D341Med (cell line): ENCODE measurements at places on chromosomes 5 and 9.

DNA sequence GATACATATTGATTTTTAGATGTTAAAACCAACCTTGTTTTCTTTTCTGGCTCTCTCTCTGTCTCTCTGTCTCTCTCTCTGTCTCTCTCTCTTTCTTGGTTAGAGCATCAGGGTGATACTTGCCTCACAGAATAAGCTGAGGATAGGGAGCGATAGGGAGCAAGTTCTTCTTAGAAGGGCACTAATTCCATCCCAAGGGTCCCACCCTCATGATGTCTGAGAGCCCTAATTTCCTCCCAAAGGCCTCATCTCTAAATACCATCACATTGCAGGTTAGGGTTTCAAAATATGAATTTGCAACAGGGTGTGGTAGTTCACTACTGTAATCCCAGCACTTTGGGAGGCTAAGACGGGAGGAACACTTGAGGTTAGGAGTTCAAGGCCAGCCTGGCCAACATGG is 4.8 kb upstream of the KIF3A start:
- no peak for DNase-seq

DNA sequence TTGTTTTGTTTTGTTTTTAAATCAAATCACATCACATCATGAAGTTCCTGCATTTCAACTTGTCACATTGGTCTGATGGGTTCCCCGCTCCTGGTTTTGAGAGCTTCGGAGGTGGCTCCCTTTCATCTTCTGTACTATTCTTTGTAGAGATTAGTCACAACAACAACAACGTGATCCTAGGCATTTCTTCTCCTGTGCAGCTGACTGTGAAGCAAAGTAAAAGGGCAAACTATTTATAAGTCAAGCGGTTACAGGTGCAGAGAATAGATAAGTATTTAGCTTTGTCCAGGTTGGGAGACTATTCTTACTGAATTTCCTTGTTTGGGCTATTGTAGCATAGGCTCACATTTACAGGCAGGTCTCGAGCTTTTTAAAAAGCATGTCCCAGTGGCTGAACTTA is 197.7 kb upstream of the CDKN2B start:
- no peak for DNase-seq

GRCh38 chr5:89396278-89396954 is 513.4 kb upstream of the MEF2C start:
- DNase-seq = no peak

- no peak for DNase-seq
Observed at GRCh38 chr9:73863924-73864323, 633.2 kb upstream of the RORB start.

GRCh38 chr5:107951309-107951708 is 280.6 kb upstream of the EFNA5 start:
- DNase-seq = no peak

- DNase-seq = peak; percentile 75
Observed at GRCh38 chr5:98769210-98769958, 4.1 kb upstream of the RGMB start.

GRCh38 chr9:129696944-129697655 is 31.7 kb downstream of the PRRX2 start:
- DNase-seq = peak; percentile 94

DNA sequence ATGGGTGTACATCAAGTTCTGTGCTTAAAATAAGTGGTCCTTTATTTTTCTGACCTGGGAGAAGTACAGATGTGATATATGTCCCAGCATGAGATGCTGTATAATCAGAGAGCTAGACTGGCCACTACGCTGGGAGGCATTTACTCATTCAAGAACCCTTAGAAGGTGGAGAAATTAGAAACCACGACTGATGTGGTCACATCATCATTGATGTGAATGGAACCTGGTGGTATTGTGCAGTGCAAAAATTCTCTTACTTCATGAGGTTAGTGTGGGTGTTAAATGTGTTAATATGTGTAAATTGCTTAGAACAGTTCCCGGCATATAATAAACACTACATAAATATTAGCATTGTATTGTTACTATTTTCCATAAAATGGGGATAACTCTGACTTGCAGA is 69.5 kb upstream of the CKMT2 start:
- no peak for DNase-seq

DNA sequence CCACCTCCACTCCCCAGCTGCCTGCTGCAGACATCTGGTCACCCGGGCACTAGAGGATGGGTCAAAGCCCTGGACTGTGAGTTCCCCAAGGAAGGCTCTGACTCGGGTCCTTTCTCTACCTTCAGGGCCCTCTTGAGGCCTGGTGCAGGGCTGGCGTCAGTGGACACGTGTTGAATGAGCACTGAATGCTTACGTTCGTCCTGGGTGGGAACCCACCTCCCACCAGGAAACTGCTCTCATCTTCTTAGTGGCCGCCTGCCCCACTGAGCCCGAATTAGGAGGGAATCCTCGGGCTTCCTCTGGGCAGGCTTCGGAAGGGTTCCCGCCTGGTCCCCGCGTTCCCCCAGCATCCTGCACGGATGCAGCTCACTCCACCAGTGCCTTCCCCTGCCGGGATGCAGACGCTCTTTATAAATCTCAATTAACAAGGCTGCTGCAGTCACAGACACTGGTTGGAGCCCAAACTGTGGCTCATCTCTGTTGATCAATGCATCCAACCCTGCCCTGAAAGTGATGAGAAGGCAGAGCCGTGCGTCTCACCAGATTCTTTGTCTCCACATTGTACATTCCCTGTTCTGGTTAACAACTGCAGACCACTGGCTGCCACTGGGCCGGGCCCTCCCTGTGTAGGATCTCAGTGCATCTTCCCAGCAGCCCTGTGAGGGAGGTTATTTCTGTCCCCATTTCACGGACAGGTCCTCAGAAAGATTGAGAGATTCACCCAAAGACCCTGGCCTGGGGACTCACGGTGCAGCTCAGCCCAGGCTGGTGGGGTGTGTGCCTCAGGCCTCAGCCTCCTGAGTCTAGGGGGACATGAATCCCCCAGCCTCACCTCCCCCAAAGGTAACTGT is 168.8 kb downstream of the GAPVD1 start:
- DNase-seq = no peak

- no peak for DNase-seq
Observed at GRCh38 chr5:78907255-78907891, 77.7 kb downstream of the ARSB start.

DNA sequence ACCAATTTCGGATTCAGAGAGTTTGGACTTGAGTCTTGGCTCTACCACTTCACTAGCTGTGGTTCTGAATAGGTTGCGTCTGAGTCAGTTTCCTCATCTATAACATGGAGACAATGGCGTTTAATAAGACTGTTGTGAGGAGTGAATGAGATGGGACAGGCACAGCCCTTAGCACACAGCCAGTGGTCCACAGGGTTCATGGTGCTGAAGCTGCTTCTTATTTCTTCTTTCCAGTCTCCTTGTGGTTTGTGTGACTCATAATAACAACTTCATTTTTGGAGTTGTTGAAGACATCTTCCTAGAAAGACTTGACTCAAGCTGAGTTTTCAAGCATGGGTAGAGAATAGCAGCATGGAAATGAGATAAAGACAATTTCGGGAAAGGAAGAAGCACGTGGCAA is 172.6 kb upstream of the PPP2R2B start:
- DNase-seq = no peak

- DNase-seq = no peak
Observed at GRCh38 chr5:174722500-174722899, 1.9 kb upstream of the MSX2 start.

DNA sequence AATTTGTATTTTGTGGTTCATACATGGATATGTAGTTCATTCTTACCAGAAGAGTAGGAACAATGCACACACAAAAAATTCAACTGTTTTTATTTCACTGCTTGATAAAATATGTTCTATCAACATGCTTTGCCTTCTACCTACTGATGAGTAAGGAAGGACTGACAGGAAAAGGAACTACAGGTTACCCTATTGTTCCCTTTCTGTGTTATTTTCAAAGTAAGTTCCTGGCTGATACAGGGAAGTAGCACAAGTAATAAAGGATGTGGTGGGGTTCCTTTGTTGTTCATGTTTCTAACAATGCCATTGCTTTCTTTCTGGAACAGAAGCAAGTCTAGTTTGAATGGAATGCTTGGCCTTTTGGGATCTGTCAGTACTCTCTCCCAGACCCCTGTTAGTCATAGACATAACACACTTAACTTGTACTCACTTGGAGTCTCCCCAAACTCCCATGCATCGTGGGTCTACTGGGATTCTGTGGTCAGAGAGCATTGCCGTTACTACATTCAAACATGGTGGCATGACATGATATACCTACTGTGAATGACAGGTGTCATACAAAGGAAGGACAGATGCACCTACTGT is 20.2 kb upstream of the ALDOB start:
- DNase-seq = no peak

DNA sequence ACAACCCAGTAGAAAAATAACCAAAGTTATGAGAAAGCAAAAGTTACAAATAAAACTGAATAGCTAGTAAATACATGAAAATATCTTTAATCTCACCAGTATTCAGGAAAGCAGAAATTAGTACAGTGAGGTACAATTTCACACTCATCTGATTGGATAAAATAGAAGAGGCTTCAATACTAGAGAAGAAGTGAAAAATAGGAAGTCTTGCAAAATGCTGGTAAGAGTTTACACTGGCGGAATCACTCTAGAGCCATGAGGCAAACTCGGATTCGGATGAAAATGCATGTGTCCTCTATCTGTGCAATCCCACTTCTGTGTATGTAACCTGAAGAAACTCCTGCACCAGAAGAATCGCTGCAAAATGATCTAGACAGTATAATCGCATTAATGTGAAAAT is 128.9 kb downstream of the CCDC192 start:
- no peak for DNase-seq

- DNase-seq = no peak
Observed at GRCh38 chr9:94874316-94874715, 147.8 kb downstream of the AOPEP start.

DNA sequence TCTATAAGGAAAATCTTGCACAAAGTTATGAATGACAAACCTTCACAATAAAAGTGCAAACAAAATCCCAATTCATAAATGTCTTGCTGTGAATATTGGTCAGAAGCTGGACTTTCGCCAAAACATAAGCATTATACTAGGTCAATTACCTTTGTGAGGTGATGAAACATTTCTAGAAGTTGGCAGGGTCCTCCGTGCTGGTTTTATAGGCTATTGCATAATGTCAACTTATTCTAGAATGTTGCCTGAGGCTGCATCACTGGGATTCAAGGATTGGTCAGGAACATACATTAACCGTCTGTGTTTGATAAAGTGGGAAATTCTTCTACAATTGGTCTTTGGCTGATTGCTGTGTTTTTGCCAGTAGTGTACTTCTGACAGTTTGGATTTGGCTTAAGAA is 49.8 kb upstream of the PALM2AKAP2 start:
- DNase-seq = no peak

- no peak for DNase-seq
Observed at GRCh38 chr5:11415751-11416150, 488.5 kb downstream of the CTNND2 start.

- DNase-seq = no peak
Observed at GRCh38 chr9:94665613-94666012, 26.3 kb upstream of the FBP1 start.

DNA sequence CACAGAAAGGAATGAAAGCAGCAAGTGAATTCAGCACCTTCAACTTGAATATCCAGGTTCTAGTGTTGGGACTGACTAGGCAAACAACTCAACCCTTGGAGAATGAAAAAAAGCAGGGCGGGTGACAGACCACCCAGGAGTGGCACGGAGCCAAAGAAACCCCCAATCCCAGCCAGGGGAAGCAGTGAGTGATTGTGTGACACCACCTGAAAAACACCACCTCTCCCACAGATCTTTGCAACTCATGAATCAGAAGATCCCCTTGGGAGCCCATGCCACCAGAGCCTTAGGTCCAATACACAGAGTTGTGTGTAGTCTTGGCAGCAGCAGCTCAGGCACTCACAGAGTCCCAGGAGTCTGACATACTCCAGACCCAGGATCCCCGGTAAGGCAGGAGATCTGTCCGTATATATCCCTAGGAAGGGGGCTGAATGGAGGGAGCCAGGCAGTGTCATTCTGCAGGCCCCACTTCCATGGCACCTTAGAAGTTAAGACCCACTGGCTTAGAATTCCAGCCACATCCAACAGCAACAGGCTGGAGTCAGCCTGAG is 22.1 kb upstream of the ROR2 start:
- DNase-seq = no peak

DNA sequence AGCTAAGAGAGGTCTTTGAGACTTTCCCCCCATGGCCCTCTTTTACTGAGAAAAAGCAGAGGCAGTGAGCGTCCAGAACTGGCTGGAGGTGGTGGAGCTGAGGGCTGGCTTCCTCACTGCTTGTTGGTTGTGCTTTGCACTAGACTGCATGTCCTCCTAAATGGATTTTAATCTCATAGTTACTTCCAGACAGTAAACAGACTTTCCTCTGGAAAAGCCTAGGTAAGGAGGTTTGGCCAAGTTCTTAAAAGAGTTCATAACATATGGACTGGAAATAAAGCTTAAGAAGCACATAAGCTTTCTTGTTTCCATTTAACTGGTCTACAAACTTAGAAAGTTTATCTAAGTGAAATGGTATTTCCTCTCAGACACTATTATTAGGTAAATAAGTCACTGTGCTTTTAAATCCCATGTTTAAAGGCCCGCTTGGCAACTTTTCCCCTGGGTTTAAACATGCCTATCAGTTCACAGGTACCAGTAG is 2.0 kb downstream of the ASPN start:
- no peak for DNase-seq
